ENCODE measurements at places on chromosomes 3 and 15.

GRCh38 chr15:41122849-41123248 is 6.8 kb upstream of the INO80 start:
- DNase-seq: no peak

GRCh38 chr15:63575312-63575711 is 21.9 kb upstream of the FBXL22 start:
- DNase-seq: no peak

DNA sequence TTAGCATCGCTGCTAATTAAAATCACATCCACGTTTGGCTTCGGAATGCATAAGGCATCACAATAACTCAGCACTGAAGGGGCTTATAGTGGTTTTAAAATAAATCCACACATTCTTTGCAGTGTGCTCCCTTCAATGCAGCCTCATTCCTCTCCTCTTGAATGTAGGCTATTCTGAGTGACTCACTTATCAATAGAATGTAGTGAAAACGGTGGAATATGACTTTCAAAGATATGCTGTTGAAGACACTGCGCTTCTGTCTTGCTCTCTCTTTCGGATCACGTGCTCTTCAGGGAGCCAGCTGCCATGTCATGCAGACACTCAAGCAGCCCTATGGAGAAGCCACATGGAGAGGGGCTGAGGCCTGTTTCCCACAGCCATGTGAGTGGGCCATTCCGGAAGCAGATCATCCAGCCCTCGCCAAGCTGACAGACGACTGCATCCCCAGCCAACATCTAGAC is 87.4 kb downstream of the CRYGS start:
- DNase-seq: no peak

GRCh38 chr3:133047980-133048379 is 9.8 kb downstream of the TMEM108 start:
- no peak for DNase-seq

DNA sequence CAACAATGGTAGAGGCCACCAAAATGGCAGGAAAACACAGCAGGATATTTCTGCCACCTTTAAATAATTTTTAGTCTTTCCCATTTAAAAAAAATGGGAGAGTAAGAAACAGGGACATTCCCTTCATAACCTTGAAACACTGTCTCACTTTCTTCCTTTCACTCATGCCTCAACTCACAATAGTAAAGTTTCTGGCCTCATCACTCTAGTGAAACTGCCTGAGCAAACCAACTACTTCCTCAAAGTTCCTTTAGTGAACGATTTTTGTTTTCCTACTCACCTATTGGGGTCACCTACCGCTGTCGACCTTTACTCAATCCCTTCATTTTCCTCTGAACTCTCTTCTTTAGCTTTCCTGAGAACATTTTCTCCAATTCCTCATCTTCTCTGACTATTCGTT is 33.0 kb downstream of the SHC4 start:
- DNase-seq: no peak

DNA sequence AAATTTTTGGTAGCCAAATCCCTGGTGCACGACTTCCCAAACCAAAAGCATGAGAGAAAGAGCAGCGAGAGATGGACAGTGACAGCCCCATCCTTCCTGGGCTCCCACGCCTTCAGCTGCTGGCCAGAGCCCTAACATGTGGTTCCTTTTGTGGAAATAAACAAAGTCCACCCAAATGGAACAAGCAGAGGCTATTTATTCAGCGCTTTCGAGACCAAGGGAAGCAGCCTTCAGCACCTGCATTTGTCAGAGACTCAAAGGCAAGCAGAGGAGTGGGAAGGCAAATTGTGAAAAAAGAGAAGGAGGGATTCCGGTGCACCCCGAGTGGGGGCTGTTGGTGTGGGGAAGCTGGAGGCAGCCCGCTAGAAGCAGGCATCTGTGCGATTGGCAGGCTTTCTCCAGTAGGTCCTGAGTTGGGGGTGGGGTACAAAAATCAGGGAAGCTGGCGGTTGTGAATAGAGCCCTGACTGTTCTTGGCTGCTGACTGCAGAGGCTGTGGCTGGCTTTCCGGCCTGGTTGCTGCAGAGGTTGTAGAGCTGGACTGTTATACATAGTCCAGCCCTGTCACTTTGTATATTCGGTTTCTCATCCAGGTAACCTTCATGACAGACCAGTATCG is 427.2 kb downstream of the OCA2 start:
- no peak for DNase-seq

GRCh38 chr3:142844339-142844977 is 44.4 kb downstream of the PCOLCE2 start:
- peak; percentile 57 for DNase-seq

DNA sequence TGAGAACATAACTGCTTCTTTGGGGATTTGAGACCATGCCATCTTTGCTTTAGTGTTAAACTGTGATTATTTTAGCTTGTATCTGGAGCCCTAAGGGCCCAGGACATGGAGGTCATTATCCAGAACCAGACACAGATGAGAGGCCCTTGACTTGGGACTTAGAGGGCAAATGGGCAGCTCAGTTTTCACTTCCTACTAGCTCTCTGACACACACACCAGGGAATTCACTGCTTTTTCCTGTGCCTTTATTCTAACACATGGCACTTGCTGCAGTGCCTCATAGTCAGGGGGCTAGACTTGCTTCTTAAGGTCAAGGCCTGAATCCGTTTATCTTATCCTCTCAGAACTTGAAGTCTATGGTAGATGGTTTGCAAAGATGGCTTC is 33.3 kb downstream of the AMOTL2 start:
- DNase-seq: no peak

GRCh38 chr3:65004306-65004705 is 316.5 kb upstream of the ADAMTS9 start:
- no peak for DNase-seq

- no peak for DNase-seq
These were observed 15.2 kb upstream of the IQCF6 start for GRCh38 chr3:51794206-51794605.

GRCh38 chr3:25885544-25885943 is 95.7 kb downstream of the OXSM start:
- no peak for DNase-seq

GRCh38 chr3:102090721-102091045 is 241.4 kb downstream of the NFKBIZ start:
- no peak for DNase-seq

DNA sequence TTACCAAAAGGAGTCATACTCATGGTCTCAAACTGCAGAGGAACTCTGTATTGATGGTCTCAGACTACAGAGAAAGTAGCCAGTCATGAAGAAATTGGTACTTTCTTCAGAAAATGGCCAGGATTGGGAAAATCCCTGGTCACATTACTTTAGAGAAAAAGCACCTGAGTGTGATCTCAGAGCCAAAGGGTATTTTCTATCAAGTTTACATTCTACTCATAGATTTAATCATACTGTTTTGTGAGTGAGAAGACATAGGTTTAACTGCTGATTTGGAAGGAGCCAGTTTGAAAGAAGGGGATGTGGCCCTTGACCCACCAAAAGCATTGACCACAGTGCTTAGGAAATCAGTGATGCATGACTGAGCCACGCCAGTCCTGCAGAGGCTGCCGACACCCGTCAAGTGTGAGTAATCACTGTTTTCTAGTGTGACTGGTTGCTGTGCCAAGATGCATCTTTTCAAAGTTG is 203.6 kb downstream of the AKAP13 start:
- DNase-seq: peak; percentile 95

DNA sequence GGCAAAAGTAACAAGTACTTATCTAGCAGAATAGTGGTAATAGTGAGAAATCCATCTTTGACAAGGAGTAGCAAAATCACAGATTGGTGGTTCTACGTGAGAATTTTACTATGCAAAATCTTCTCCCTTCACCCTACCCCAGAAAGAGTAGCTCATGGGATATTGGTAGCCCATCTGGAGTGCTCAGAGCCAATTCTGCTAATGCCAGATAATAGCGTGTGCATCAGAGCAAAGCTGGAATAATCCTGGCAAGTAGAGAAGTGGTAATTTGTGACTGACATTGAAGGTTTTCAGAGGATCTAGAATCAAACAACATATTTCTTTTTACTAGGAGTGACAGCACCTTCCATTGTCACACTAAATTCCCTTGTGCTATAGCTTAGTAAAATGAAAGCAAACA is 192.9 kb downstream of the ZBBX start:
- no peak for DNase-seq

DNA sequence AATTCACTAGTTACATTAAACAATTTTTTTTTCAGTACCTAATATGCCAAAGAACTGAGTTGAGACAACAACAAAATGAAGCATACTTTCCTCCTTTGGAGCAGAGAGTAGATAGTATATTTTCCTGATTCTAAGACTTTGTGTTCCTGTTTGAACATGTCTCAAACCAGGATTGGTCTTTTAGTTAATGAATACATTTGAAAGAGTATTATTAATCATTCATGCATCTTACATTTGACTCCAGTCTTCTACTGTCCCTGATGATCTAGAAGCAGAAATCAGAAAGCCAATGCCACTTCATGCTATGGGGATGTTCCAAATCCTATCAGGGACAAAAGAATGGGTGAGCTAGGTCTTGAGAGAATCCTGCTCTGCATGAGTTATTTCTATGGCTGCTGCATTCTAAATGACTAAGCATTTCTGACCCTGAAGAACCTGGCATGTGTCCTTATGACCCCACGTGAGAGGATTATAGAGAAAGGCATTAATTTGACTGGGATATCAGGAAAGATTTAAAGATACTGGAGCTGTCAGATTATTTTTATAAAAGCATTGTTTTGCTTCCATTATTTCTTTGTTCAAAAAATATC is 32.9 kb upstream of the MBNL1 start:
- DNase-seq: no peak

Measured in inflammatory macrophage treated with lipopolysaccharide for 4 hours (primary cell).